ENCODE measurements at places on chromosomes 11 and 22.

DNA sequence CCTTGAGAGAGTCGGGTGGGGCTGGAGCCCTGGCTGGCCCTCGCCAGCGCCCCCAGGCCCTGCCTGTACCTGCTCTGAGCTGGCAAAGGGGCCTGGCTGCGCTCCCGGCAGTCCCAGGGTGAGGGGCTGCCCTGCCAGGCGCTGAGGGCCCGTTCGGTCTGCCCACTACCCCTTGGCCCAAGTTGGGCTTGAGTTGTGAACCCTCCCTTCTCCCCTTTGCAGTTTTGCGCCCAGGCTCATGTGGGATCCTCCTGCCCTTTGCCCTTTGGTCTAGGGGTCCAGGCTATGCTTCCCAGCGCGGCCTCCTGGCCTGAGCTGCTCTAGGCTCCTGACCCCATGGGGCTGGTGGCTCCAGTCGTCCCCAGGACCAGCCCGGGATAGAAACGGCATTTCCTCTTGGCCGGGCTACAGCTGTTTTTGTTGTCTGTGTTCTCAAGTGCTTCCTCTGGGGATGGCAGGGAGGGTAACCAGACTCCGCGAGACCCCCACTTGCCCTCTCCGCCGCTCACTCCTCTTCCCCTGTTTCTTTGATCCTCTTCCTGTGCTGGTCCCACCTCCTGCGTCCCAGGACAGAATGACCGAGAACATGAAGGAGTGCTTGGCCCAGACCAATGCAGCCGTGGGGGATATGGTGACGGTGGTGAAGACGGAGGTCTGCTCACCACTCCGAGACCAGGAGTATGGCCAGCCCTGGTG lies 34.9 kb downstream of the PRDM11 start:
- no peak for DNase-seq

DNA sequence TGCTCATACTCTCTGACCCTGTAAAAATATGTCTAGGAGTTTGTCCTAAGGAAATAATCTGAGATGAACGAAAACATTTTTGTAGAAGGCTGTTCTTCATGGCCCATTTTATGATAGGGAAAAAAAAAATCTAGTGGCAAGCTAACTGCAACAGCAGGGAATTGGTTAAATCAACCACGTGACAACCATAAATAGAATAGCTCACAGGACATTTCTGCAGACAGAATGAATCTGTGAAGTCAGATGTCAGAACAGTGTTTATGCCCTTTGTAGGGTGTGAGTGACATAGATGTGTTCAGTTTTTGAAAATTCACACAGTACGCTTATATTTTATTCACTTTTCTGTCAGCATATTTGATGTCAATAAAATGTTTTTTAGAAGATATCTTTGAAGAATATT lies 16.1 kb downstream of the ARHGAP1 start:
- no peak for DNase-seq

- no peak for DNase-seq
Measured at GRCh38 chr11:75203641-75204011, 36.9 kb upstream of the TPBGL start.

GRCh38 chr11:1759851-1760220 lies 3.9 kb downstream of the CTSD start:
- DNase-seq = no peak

GRCh38 chr11:133985981-133986944 lies 29.5 kb upstream of the IGSF9B start:
- DNase-seq = no peak

DNA sequence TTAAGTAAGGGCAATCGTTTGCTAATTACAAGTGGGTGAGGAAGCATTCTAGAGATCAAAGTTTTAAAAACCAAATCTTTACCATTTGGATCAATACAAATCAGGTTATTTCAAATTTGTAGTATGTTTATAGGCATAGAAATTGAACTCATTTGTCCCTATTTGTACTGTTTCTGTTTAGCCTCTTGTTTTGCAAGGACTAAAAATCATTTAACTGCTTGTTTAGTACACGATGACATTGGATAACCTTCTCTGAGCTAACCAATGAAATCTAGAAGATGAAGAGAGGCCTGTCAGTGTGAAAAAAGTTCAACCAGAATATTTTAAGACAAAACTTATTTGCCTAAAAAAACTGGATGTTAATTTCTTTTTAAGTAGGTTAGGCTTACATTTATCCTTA lies 40.0 kb downstream of the ZC3H12C start:
- no peak for DNase-seq

DNA sequence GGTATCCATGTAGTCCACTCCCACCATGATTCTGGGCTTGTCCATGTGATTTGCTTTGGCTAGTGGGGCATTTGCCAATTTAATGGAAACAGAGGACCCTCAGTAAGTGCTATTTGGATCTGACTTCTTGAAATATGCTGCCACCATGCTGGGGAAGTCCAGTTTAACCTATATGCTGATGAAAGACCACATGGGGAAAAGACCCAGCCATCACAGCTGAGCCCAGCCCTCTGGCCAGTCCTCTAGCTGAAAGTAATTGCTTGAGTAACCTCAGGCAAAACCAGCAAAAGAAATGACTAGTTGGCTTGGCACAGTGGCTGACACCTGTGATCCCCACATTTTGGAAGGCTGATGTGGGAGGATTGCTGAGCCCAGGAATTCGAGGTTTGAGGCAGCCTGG lies 61.5 kb downstream of the ATG16L2 start:
- no peak for DNase-seq

GRCh38 chr11:116107229-116107628 lies 603.0 kb upstream of the CADM1 start:
- DNase-seq = no peak

GRCh38 chr22:49995361-49996118 lies 17.0 kb downstream of the IL17REL start:
- DNase-seq = no peak

DNA sequence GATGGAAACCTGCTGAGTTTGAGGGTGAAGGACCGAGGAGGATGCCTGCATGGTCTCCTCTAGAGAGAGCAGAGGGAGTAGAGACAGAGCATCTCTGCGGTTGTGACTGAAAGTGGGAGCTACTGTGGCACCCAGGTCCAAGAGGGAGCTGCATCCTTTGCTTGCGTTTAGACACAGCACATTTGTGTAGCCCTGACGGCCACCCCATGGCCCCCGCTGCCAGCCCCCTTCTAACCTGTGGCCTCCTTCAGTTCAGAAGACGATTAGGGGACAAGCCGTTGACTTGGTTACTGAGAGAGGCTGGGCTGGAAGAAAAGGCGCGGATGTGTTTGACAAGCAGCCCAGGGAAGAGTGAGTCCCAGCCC lies 690.9 kb downstream of the BRD1 start:
- no peak for DNase-seq

DNA sequence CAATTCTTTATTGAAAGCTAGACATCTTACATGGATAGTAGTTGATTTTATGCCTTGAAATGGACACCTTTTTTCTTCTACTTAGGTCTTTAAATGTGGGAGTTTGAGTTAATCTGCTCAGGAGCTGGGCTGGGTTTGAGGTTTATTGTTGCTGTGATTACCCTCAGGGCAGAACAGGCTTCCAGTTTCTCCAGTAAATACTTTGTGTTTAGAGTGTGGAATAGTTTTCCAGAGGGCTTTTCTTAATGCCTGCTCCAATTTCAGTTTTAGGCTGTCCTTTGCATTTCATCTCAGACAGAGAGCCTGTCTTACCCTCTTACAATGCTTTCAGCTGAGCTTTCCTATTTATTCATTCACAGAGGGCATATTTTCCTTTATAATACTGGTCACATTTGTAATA lies 69.9 kb upstream of the ADORA2A start:
- no peak for DNase-seq

- no peak for DNase-seq
Measured at GRCh38 chr11:2590965-2591754, 108.6 kb downstream of the KCNQ1OT1 start.

DNA sequence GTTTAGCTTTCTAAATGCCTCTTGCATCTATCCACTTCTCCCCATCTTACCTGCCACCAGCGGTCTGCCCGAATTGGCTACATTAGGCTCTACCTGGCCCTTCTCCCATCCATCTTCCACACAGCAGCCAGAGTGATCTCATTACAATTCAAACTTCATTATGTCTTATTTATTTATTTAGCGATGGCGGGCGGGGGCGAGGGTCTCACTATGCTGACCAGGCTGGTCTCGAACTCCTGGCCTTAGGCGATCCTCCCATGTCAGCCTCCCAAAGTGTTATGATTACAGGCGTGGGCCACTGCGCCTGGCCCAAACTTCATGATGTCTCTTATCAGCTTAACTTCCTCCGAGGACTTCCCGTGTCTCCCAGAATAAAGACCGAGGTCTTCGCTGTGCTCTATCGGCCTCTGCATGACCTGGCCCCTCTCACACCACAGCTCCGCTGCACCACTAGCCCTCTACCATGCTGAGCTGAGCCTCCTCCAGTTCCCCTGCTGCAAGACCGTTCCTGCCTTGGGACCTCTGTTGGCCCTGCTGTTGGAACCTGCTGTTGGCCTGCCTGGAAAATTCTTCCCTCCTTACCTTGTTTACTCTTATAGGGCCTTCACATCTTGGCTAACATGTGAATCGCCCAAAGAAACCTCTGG lies 870 bp upstream of the CTTN start:
- DNase-seq = no peak

DNA sequence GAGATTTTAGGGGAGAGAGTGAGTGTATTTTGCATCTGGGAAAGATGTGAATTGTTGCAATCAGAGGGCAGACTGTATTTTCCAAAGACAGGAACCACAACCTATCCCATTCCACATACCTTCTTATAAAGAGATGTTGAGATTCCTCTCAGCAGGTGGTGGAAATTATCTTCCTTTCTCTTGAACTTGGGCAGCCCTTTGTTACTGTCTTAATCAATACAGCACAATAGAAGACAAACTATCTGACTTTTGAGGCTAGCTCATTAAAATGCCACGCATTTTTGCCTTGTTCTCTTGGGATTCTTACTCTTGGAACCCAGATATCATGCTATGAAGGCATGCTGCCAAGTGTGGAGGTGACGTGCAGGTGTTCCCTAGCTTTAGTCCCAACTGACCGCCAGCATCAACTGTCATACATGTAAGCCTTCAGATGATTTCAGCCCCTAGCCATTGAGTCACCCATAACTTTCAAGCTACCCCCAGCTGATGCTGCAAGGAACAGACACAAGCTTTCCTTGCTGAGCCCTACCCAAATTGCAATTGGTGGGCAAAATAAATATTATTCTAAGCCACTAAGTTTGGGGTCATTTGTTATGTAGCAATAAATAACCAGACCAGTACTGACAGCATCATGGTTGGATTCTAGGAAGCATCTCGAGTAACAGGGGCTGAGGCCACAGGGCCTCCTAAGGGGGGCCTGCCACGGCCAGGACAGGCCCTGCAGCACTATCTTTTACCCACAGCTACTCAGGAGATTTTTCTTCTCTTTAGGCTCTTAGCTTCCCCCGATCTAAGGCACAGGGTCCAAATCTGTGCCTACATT lies 63.0 kb downstream of the RPL27A start:
- DNase-seq = no peak

DNA sequence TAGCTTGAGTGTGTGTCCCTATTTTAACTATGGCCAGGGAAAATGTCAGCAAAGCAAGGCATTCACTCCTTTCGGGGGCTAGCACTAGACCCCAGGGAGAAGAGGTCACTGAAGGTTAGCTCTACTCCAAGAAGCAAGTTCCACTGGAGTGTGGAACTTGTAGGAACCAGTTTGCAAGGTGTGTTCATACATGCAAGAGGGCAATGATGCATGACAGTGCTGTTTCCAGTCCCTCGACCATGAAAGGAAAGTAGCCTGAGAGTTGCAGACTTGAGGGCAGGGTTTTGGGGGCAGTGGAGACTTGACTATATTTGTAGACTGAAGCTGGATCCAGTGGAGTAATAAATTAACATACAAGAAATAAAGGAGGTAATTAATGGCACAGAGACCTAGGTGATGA lies 21.6 kb upstream of the SLC36A4 start:
- DNase-seq = no peak

- DNase-seq = no peak
Measured at GRCh38 chr22:46931414-46931813, 169.0 kb downstream of the TBC1D22A start.

DNA sequence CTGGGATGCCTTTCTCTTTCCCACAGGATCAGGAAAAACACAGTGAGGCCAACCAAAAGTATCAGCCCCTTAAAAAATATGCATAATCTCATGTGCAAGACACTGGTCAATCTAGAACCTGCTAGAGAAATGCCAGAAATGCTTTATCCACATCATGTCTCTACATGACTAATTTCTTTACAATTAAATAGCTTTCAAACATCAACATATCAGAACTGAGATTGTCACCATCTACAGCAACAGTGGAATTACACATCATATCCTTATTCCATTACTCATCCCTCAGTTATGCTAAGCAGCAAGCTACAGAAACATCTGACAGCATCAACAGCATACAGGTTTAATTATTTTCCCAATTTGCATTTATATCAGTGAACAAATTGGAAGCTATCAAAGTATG lies 78.8 kb downstream of the DDIAS start:
- no peak for DNase-seq

DNA sequence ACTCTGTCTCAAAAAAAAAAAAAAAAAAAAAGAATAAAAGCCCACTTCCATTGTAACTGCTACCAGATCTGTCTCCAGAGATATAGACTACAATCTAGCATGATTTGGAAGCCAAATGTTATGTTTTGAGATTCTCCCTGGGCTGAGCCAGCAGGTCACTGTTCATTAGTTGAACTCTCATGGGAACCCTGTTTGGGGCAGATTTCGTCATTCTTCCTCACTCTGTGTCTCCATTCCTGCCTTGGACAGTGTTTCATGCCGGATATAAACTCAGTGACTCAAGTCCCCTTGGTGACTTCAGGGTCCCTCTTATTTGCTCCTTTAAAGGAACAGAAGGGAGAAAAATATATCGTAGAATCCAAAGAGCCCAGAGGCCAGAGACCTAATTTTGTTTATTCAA lies 378.1 kb downstream of the LARGE1 start:
- no peak for DNase-seq

- DNase-seq = no peak
Measured at GRCh38 chr22:20600137-20600673, 92.8 kb downstream of the MED15 start.

DNA sequence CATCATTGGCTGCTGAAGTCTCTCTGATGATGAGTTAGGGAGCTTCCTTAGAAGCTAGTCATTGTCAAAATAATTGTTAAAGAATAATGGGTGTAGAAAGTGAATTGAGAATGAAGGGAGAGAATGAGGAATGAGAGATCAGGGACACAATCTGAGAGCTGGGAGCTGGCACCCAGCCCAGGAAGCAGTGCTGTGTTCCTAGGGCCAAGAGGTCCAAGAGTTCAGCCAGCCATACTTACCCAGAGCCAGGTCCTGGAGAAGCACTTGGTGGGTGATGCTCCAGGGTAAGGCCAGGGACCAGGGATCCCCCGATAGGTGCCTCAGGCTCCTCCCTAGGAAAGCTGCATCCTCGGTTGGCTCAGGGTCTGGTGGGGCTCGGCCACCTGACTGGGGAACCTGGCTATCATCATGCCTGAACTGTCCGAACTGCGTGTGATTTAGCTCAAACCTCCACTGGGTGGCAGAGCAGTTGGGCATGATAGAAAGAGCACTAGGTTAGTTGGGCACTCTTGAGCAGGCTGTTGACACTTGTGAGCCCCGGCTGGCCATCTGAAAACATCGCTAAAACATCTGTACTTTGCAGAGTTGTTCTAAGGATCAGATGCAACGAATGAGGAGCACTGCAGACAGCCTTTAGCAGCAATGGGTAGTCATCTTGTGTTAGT lies 123.9 kb upstream of the NCAM1 start:
- no peak for DNase-seq

GRCh38 chr22:20738394-20739089 lies 35.4 kb upstream of the SERPIND1 start:
- no peak for DNase-seq

Data from prostate gland (tissue), 2 donors.